ENCODE measurements at places on chromosomes 3 and 15. TPM values are rescaled to one million over a fixed set of nuclear protein-coding genes. Genes with fewer than 3 reads are reported as not detected.

GRCh38 chr3:196274585-196274984 is 12.9 kb downstream of the PCYT1A start:
- no peak overlapping the region for H3K27ac ChIP-seq
- no peak overlapping the region for H3K4me3 ChIP-seq
- no peaks in the 10 kb centered on the region for H3K27me3 ChIP-seq
- H3K4me1 ChIP-seq: peaks cover 19% of the 10 kb centered on the region
- H3K36me3 ChIP-seq: no peaks in the 10 kb centered on the region

- DNase-seq: no peak
- no peak overlapping the region for H3K4me3 ChIP-seq
- H3K27ac ChIP-seq: no peak overlapping the region
- no peaks in the 10 kb centered on the region for H3K27me3 ChIP-seq
- H3K4me1 ChIP-seq: peaks cover 14% of the 10 kb centered on the region
Measured at GRCh38 chr15:65828585-65828984, 36.5 kb upstream of the DENND4A start.

DNA sequence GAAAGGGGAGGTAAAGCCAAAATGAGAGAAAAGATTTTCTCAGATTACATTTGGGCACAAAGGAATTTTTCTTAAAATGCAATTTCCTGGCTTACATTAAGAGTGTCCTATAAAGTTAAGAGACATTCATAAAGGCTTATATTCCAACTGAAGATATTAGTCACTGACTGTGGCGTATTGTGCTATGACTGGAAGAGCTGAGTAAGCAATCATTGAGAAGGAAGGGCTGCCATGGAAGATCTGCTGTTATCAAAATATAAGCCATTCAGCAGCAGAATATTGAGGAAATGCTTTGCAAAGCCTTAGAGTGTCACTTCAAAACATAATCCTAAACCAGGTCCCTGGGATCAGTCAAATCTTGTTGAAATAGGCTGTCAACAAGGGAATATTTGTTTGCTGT is 593.9 kb downstream of the TUSC7 start:
- peak; percentile 6 for DNase-seq
- no peaks in the 10 kb centered on the region for H3K36me3 ChIP-seq
- no peak overlapping the region for H3K27ac ChIP-seq
- no peaks in the 10 kb centered on the region for H3K4me1 ChIP-seq
- no peaks in the 10 kb centered on the region for H3K27me3 ChIP-seq

- H3K4me3 ChIP-seq: no peak overlapping the region
- no peak for DNase-seq
- H3K27ac ChIP-seq: no peak overlapping the region
- no peaks in the 10 kb centered on the region for H3K36me3 ChIP-seq
Measured at GRCh38 chr3:127159543-127159942, 33.4 kb upstream of the PRR23E start.

GRCh38 chr3:10982782-10983181 is 9.8 kb upstream of the SLC6A1 start:
- no peak overlapping the region for H3K27ac ChIP-seq
- H3K36me3 ChIP-seq: no peaks in the 10 kb centered on the region
- peaks cover 24% of the 10 kb centered on the region for H3K4me1 ChIP-seq
- peaks cover 9% of the 10 kb centered on the region for H3K27me3 ChIP-seq
- no peak overlapping the region for H3K4me3 ChIP-seq
- no peak for DNase-seq

GRCh38 chr15:55387027-55387426 is 21.1 kb downstream of the CCPG1 start:
- DNase-seq: no peak
- H3K27ac ChIP-seq: no peak overlapping the region
- no peaks in the 10 kb centered on the region for H3K27me3 ChIP-seq
- peaks cover 2% of the 10 kb centered on the region for H3K36me3 ChIP-seq
- H3K4me1 ChIP-seq: peaks cover 11% of the 10 kb centered on the region
- H3K4me3 ChIP-seq: no peak overlapping the region

GRCh38 chr3:13276438-13277195 is 143.5 kb downstream of the NUP210 start:
- H3K27me3 ChIP-seq: peaks cover 11% of the 10 kb centered on the region
- DNase-seq: no peak

DNA sequence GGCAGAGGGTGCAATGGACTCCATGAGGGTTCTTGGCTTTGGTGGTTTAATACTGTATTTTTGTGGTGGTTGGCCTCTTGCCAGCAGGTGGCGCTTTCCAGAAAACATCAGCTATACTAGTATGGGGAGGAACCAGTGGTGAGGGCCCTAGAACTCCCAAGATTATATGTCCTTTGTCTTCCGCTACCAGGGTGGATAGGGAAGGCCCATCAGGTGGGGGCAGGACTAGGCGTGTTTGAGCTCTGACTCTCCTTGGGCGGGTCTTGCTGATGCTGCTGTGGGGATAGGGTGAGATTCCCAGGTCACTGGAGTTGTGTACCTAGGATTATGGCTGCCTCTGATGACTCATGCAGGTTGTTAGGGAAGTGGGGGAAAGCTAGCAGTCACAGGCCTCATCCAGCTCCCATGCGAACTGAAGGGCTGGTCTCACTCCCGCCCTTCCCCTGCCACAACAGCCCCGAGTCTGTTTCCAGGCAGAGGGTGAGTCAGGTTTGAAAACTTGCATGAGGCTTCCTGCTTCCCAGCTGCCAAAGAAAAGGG is 357.7 kb downstream of the OTOL1 start:
- H3K36me3 ChIP-seq: no peaks in the 10 kb centered on the region
- DNase-seq: peak; percentile 87
- no peaks in the 10 kb centered on the region for H3K27me3 ChIP-seq

- H3K4me3 ChIP-seq: no peak overlapping the region
- no peak overlapping the region for H3K27ac ChIP-seq
- no peaks in the 10 kb centered on the region for H3K36me3 ChIP-seq
- no peaks in the 10 kb centered on the region for H3K27me3 ChIP-seq
- no peak for DNase-seq
Measured at GRCh38 chr3:103919327-103919726, 1447.4 kb upstream of the ALCAM start.

DNA sequence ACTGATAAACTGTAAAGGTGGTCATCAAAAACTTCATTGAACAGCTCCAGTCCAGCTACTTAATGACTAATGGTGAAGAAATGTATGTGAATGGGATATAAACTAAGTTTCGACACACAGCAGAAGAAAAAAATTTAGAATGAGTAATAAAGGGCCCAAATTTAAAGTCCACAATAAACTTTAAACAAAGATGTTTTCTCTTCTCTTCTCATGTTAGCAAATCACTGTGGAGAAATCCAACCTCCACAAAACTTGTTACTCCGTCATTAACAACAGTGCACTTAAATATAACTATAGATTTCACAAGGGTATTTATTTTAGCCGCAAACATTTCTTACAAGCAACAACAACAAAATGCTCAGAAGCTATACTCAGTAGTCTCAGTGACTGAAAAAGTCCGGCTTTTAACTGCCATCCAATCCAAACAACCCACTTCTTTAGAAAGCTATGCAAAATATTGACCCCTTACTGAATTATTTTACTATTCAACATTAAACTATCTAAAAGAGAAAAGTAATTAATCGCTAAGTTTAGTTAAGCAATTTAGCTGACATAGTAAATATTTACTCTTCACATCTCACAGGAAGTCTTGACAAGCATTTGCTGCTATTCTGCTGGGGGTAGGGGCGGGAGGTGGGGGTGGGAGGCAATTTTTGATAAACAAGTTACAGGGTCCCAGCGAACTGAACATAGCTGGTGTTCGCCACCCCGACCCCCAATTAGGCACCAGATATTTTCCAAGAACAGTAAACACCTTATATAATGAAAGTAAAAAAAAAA is 2.4 kb downstream of the IGF2BP2 start:
- peak overlapping the region; percentile 78 for H3K4me3 ChIP-seq
- peaks cover 35% of the 10 kb centered on the region for H3K4me1 ChIP-seq
- H3K27ac ChIP-seq: peak overlapping the region; percentile 92
- H3K36me3 ChIP-seq: no peaks in the 10 kb centered on the region
- peak; percentile 67 for DNase-seq

GRCh38 chr15:39336926-39337325 is 244.0 kb upstream of the THBS1 start:
- no peak for DNase-seq
- H3K27ac ChIP-seq: no peak overlapping the region
- no peaks in the 10 kb centered on the region for H3K4me1 ChIP-seq
- H3K36me3 ChIP-seq: no peaks in the 10 kb centered on the region
- no peak overlapping the region for H3K4me3 ChIP-seq
- H3K27me3 ChIP-seq: no peaks in the 10 kb centered on the region

GRCh38 chr3:183664913-183665381 is 29.5 kb downstream of the KLHL24 start:
- H3K36me3 ChIP-seq: no peaks in the 10 kb centered on the region
- H3K27me3 ChIP-seq: no peaks in the 10 kb centered on the region
- H3K27ac ChIP-seq: peak overlapping the region; percentile 6
- DNase-seq: peak; percentile 98
- peaks cover 4% of the 10 kb centered on the region for H3K4me1 ChIP-seq

- H3K27ac ChIP-seq: no peak overlapping the region
- no peak overlapping the region for H3K4me3 ChIP-seq
- no peak for DNase-seq
- no peaks in the 10 kb centered on the region for H3K27me3 ChIP-seq
Measured at GRCh38 chr3:111749171-111750170, 109.6 kb upstream of the PHLDB2 start.

- no peak overlapping the region for H3K4me3 ChIP-seq
- H3K36me3 ChIP-seq: no peaks in the 10 kb centered on the region
- H3K27me3 ChIP-seq: no peaks in the 10 kb centered on the region
- no peak overlapping the region for H3K27ac ChIP-seq
Measured at GRCh38 chr3:22594990-22595389, 608.1 kb upstream of the UBE2E2 start.

- no peak for DNase-seq
- no peak overlapping the region for H3K4me3 ChIP-seq
- no peaks in the 10 kb centered on the region for H3K27me3 ChIP-seq
- no peak overlapping the region for H3K27ac ChIP-seq
Measured at GRCh38 chr3:88936831-88937230, 170.6 kb upstream of the EPHA3 start.

DNA sequence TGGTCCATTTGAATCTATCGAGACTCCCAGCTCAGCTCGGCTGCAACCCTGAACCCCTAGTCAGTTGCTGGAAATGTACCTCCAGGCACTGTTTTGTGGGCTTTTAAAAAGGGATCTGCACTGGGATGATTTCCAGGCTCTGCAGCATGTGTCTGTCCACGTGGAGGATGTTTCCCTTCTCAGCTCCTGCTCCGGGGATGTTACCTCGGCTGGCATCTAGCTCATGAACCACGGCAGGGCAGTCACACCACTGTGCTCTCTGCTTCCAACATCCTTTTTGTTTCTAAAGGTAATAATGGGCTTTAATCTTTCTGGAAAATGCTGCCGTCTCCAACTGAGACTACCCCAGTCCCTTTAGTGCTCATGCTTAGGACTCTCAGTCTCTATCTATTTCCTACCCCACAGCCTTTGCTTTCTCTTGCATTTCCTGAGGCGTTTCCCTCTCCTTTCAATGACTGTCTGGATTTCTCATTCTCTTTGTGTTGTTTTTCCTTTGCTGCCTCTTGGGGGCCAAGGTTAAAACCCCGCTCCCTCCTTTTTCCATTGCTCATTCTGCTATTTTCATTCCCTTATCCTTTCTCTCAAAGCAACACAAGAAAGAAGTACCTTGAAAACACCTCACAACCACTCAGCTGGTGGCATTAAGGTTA is 42.9 kb upstream of the AKAP13 start:
- H3K27ac ChIP-seq: no peak overlapping the region
- no peak for DNase-seq
- H3K4me1 ChIP-seq: peaks cover 19% of the 10 kb centered on the region
- no peak overlapping the region for H3K4me3 ChIP-seq

DNA sequence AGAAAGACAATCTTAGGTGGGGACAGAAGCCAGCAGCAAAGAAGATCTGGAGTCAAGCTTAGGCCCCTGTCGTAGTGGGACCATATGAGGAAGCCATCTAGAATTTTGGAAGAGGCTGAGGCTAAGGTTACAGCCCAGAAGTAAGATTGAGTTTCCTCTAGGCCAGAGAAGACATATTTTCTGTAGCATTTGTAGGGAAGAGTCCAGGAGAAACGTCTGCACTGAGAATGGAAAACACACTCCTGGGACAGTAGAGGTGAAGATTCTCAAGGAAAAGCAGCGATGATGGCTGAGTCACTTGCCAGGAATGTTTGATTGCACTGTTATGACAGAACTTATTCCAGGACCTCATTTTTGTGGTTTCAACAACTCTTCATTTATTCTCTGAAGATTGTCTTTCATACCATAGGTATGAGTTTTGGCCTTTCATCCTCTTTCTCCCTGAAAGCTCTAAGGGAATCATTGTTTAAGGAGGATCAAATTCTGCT is 107.2 kb downstream of the GTPBP8 start:
- H3K27ac ChIP-seq: peak overlapping the region; percentile 61
- H3K36me3 ChIP-seq: no peaks in the 10 kb centered on the region
- no peak overlapping the region for H3K4me3 ChIP-seq
- peak; percentile 91 for DNase-seq

- H3K27ac ChIP-seq: no peak overlapping the region
- H3K4me1 ChIP-seq: peaks cover 55% of the 10 kb centered on the region
- no peaks in the 10 kb centered on the region for H3K27me3 ChIP-seq
- DNase-seq: peak; percentile 45
- H3K36me3 ChIP-seq: no peaks in the 10 kb centered on the region
Measured at GRCh38 chr15:68592054-68592453, 13.3 kb downstream of the CORO2B start.

DNA sequence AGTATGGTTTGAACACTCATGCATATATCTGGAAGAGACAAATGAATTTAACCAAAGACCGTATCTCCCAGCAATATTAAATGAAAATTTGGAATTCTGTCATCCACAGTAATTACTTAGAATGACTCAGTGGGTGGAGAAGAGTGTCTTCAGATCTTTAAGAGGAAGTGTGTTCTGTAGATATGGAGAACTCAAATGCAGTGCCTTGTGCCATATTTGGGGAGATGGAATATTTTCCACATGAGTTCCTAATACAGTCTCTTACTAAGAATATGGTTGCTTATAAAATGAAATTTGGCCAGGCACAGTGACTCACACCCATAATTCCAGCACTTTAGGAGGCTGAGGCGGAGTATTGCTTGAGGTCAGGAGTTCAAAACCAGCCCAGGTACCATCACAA is 40.5 kb downstream of the ANO10 start:
- peaks cover 4% of the 10 kb centered on the region for H3K36me3 ChIP-seq
- peaks cover 8% of the 10 kb centered on the region for H3K4me1 ChIP-seq
- no peaks in the 10 kb centered on the region for H3K27me3 ChIP-seq
- H3K27ac ChIP-seq: no peak overlapping the region

- H3K36me3 ChIP-seq: peaks cover 4% of the 10 kb centered on the region
- no peak overlapping the region for H3K4me3 ChIP-seq
- H3K27me3 ChIP-seq: no peaks in the 10 kb centered on the region
- peaks cover 58% of the 10 kb centered on the region for H3K4me1 ChIP-seq
- DNase-seq: no peak
Measured at GRCh38 chr3:11602886-11603527, 40.7 kb downstream of the VGLL4 start.

The ADGRG7 gene
- not detected for total RNA-seq

The FAM174B gene
- total RNA-seq: 11.2 TPM

The NEK11 gene
- 7.1 TPM for total RNA-seq

The SAMD7 gene
- not detected for total RNA-seq

The ZIC1 gene
- total RNA-seq: 0.30 TPM

The GOLGA8T gene
- 0.32 TPM for total RNA-seq

The PPP2R3A gene
- 18.7 TPM for total RNA-seq

The TIMMDC1 gene
- 116 TPM for total RNA-seq
